A172 (cell line): ENCODE measurements at places on chromosomes 5 and 9.

DNA sequence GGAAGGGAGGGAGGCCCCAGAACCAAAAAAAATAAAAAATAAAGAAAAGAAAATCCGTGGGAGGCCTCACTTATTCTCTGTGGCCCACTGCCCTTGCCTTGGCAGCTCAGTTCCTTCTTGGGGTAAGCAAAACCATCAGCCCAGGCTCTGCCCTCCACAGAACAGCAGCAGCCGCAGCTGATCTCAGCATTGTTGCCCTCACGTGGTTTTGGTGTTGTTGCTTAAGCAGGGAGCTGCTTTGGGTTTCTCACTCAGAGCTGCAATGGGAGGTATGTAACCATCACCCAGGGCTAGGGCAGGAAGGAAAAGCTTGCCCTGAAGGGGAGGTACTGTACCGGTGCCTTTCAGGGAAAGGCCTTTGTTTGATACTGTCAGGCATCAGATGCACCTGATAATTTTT, 374.7 kb upstream of the WWC1 start:
- peak; percentile 43 for DNase-seq

- no peak for DNase-seq
Measured at GRCh38 chr5:52895572-52896413, 93.4 kb upstream of the ITGA2 start.

DNA sequence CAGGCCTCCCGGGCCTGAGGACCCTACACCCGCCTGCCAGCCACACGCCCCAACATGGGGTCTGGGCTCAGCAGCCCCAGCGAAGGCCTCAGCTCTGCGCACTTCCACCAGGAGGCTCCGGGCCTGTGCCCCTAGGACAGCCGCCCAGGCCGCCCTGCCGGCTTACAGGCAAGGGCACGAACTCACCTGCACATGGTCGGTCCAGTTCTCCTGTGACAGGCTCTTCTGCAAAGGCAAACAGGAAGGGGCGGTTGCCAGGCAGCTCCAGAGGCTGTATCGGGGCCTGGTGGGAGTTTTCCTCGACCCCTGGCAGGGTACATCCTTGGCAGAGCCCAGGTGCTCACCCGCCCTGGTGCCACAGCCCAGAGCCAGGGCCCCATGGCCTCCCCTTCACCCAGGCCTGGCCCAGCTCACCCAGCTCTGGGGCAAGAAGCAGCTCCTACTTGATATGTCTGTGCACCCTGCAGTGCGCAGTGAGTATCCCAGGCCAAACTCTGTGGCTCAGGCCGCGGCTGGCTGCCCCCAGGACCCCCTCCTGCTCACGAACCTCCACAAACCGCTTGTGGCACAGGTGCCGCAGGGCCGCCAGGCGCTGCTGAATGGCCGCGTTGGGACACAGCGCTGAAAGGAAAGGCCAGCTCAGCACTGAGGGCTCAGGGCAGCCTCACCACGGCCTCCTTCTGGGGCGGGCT, 52.2 kb upstream of the NRARP start:
- no peak for DNase-seq

DNA sequence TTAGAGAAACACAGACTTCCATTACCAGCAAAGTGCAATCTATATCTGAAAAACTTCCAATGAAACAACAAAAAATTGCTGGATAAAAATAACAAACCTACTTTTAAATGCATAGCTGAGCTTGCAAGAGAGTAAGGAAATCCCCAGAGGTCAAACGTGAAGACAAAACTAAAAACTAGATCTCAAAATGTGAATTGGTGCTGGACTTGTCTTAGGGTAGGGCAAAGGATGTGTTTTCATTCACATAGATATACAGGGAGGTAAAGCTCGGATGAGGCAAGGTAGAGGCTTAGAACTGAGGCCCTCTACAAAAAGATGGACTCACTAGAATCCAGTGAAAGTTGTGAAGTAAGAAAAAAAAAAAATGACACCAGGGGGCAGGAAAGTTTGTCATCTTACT, 13.6 kb upstream of the RASA1 start:
- no peak for DNase-seq

DNA sequence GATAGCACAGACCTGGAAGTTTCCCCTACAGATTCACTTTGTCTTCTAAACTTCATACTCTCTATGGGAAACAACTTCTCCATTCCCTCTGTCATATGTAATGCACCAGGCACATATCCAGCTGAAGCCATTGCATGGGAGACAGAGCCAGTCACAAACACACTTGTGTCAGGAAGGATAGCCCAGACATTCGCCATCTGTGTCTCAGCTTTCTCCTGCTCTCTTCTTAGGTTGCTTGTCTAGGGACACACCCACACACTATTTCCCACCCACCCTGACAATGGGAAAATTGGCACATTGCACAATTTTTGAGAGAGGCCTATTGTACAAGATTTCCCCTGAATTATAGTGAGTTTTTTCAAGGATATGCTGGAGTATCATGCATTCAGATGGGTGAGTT, 158.4 kb upstream of the MPDZ start:
- DNase-seq, result no peak

- DNase-seq, result no peak
Measured at GRCh38 chr9:34383904-34384303, 7.2 kb upstream of the MYORG start.

GRCh38 chr9:118882684-118883083, 486.6 kb downstream of the BRINP1 start:
- DNase-seq, result peak; percentile 64

GRCh38 chr9:77236693-77237092, 59.4 kb downstream of the VPS13A start:
- no peak for DNase-seq

- DNase-seq, result no peak
Measured at GRCh38 chr5:64807520-64807919, 38.8 kb downstream of the CWC27 start.
